ENCODE measurements at places on chromosomes 16 and 17.

- H3K4me3 ChIP-seq: no peak overlapping the region
- no peaks in the 10 kb centered on the region for H3K36me3 ChIP-seq
- H3K4me1 ChIP-seq: no peaks in the 10 kb centered on the region
- no peak for DNase-seq
- no peak overlapping the region for H3K27ac ChIP-seq
These were observed 12.4 kb upstream of the SLC6A2 start for GRCh38 chr16:55643161-55643970.

GRCh38 chr17:29412780-29413565 lies 22.8 kb downstream of the TAOK1 start:
- peaks cover 39% of the 10 kb centered on the region for H3K4me1 ChIP-seq
- peak overlapping the region; percentile 78 for H3K27ac ChIP-seq

DNA sequence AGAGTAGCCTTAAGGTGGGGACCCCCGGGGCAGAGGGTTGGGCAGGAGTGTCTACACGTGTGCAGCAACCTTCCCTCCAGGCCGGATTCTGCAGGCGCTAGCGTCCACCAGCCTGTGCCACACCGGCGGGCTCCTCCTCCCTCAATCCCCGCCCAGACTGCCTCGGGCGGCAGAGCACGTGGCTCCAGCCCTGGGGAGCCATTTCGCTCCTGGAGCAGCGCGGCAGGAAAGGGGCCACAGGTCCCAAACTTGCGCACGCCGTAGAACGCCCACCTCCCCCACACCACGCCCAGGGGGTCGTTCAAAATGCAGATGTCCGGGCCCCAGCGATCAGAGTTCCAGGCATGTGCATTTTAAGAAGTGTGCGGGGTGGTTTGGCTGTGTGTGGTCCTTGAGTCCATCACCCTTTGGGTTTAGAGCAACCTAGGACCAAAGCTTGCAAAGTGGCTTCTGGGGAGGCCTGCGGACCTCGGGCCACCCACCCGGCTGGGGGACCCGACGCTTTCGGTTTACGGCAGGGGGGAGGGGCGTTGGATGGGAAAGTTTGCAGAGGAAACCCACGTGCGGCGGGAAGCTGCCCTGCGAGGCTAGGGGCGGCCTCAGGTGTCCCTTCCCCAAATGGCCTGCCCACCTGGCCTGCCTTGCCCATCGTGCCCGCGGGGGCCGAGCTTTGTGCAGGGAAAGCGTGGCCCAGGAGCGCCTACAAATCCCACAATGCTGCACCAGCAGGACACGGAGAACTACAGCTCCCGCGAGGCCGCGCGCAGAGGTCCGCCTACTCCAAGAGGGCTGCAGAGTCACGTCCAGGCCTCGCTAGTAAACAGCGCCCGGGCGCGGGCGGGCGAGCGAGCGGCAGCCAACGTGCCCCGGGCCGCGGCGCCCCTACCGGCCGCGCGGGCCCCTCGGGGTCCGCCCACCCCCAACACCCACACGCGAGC lies 1.4 kb downstream of the TFAP4 start:
- no peaks in the 10 kb centered on the region for H3K27me3 ChIP-seq
- H3K4me1 ChIP-seq: peaks cover 29% of the 10 kb centered on the region
- H3K4me3 ChIP-seq: peak overlapping the region; percentile 90
- peak overlapping the region; percentile 96 for H3K27ac ChIP-seq
- DNase-seq: peak; percentile 93
- H3K36me3 ChIP-seq: peaks cover 43% of the 10 kb centered on the region

- no peak for DNase-seq
- no peaks in the 10 kb centered on the region for H3K36me3 ChIP-seq
- H3K4me1 ChIP-seq: peaks cover 26% of the 10 kb centered on the region
- no peaks in the 10 kb centered on the region for H3K27me3 ChIP-seq
- no peak overlapping the region for H3K27ac ChIP-seq
- no peak overlapping the region for H3K4me3 ChIP-seq
These were observed 12.2 kb upstream of the RMI2 start for GRCh38 chr16:11333010-11333409.

- H3K36me3 ChIP-seq: peaks cover 28% of the 10 kb centered on the region
- H3K4me1 ChIP-seq: no peaks in the 10 kb centered on the region
- no peak for DNase-seq
- H3K4me3 ChIP-seq: no peak overlapping the region
- H3K27me3 ChIP-seq: no peaks in the 10 kb centered on the region
These were observed 38.3 kb downstream of the STX8 start for GRCh38 chr17:9537177-9537776.

GRCh38 chr16:28289048-28289447 lies 3.3 kb upstream of the SBK1 start:
- peaks cover 29% of the 10 kb centered on the region for H3K4me1 ChIP-seq
- H3K4me3 ChIP-seq: no peak overlapping the region
- DNase-seq: no peak
- no peaks in the 10 kb centered on the region for H3K27me3 ChIP-seq
- peak overlapping the region; percentile 1 for H3K27ac ChIP-seq

DNA sequence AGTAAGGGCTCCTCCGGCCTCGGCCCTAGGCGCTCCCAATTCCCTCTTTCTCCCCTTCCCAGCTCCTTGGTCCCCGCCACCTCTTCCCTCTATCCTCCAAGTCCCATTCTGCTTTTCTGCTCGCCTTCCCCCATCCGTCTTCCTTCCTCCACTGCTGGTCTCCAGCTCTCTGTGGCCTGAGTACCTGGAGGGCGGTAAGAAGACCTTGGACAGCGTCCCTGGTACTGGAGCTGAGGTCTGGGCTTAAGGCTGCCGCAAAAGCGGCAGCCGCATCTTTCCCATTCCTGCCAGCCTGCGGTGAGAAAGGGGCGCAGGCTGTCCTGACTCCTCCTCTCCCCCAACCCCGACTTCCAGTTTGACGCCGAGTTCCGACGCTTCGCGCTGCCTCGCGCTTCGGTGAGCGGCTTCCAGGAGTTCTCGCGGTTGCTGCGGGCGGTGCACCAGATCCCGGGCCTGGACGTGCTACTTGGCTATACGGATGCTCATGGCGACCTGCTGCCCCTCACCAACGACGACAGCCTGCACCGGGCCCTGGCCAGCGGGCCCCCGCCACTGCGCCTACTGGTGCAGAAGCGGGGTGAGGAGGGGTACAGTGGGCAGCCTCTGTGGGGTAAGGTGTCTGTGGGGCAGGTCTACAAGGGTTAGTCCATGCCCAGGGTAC lies 471 bp downstream of the PARD6A start:
- peak overlapping the region; percentile 88 for H3K27ac ChIP-seq
- H3K27me3 ChIP-seq: no peaks in the 10 kb centered on the region
- H3K36me3 ChIP-seq: peaks cover 61% of the 10 kb centered on the region
- H3K4me3 ChIP-seq: peak overlapping the region; percentile 92
- peaks cover 36% of the 10 kb centered on the region for H3K4me1 ChIP-seq
- DNase-seq: no peak

DNA sequence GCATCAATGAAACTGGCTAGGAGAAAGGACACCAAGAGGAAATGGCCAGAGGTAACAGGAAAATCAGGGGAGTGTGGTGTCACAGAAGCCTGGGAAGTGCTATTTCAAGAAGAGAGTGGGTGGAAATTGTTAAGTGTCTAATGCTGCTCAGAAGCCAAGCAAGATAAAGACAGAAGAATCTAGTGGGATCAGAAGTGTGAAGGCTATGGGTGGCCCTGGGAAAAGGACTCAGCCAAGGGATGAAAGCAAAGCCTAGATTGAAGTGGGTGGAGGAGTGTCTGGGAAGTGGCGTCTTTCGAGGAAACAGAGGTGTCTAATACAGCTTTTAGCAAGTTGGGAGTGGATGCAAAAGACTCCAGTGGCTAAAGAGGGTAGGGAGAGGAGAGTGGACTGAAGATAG lies 13.4 kb downstream of the PDZD9 start:
- H3K27me3 ChIP-seq: no peaks in the 10 kb centered on the region
- H3K4me1 ChIP-seq: peaks cover 10% of the 10 kb centered on the region
- H3K36me3 ChIP-seq: peaks cover 43% of the 10 kb centered on the region
- no peak overlapping the region for H3K4me3 ChIP-seq

DNA sequence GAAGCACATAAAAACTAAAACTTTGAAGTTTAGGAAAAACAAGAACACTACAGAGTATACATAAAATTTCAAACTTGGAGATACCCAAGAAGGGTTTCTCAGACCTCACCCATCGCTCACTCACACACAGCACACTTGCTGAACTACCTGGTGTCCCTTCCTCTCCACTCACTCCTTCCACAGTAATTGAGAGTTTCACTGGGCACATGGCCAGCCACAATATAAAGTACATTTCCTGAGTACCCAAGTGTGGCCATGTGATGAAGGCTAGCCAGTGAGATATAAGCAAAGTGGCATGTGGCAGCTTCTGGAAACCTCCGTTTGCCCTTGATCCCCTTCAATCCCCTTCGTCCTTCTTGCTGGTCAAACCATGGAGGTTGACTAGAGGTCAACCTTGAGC lies 11.9 kb downstream of the TOX3 start:
- no peaks in the 10 kb centered on the region for H3K27me3 ChIP-seq
- no peak overlapping the region for H3K27ac ChIP-seq
- H3K4me1 ChIP-seq: no peaks in the 10 kb centered on the region
- no peak overlapping the region for H3K4me3 ChIP-seq
- no peak for DNase-seq

DNA sequence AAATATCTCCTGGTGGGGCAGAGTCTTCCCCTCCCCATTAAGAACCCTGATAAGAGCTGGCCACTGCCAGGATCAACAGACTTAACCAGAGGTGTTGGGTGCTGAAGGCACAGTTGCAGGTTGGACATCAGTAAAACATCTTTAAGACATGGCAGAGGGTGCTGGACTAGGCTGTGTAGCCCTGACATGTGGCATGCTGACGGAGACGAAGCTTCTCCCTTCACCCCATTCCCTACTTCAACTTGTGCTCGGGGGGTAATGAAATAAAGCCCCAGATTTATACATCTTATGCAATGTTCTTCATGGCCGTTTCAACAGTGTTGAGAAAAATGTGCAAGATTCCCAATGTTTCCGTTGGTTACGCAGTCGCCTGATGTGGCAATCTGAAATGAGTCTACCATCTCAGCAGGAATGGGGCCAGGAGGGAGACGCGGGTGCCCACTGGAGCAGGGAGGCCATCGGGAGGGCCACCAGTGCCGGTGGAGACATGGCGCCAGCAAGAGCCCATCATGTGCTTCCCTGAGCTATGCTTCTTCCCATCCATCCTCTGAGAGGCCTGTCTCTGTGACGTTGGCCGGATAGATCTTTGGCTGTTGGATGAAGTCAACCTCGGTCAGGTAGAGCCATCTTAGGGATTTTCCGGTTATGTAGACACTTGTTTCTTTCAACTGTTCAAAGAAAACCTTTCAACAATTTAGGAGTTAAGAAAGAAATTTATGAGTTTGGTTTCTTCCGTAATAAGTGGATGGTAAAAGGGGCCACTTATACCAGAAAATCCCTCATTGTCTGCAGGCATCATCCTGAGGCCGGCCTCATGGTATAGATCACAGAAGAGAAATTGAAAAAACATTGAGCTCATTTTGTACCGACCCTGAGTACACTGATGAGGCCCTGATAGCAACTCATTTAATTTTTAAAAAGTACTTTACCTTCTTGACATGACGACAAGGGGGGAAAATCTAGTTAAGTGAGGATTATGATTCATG lies 6.4 kb downstream of the IRF8 start:
- peak; percentile 24 for DNase-seq
- peak overlapping the region; percentile 67 for H3K27ac ChIP-seq
- peaks cover 88% of the 10 kb centered on the region for H3K4me1 ChIP-seq
- peak overlapping the region; percentile 91 for H3K4me3 ChIP-seq
- peaks cover 97% of the 10 kb centered on the region for H3K36me3 ChIP-seq
- H3K27me3 ChIP-seq: no peaks in the 10 kb centered on the region

GRCh38 chr16:82639666-82640336 lies 13.0 kb downstream of the CDH13 start:
- H3K27me3 ChIP-seq: no peaks in the 10 kb centered on the region
- peaks cover 5% of the 10 kb centered on the region for H3K4me1 ChIP-seq
- H3K36me3 ChIP-seq: no peaks in the 10 kb centered on the region

- peaks cover 25% of the 10 kb centered on the region for H3K4me1 ChIP-seq
- no peaks in the 10 kb centered on the region for H3K27me3 ChIP-seq
- no peak overlapping the region for H3K27ac ChIP-seq
These were observed 5.3 kb upstream of the KAT7 start for GRCh38 chr17:49783071-49783715.

- H3K36me3 ChIP-seq: peaks cover 93% of the 10 kb centered on the region
- no peak overlapping the region for H3K27ac ChIP-seq
- DNase-seq: no peak
- H3K27me3 ChIP-seq: no peaks in the 10 kb centered on the region
- H3K4me3 ChIP-seq: no peak overlapping the region
These were observed 12.6 kb downstream of the UBN1 start for GRCh38 chr16:4859900-4860255.
